Activated T-helper 2 cell treated with anti-CD3 and anti-CD28 coated beads, Interferon-gamma antibody, Interleukin-2, Interleukin-4, amounts not matched to agents 10 μg/mL and 5 μg/mL and 100 μg/mL, durations not matched to agents 14 hours and 24 hours and 36 hours (primary cell): ENCODE measurements at places on chromosomes 12 and 14.

GRCh38 chr14:94903883-94904282, 134.0 kb upstream of the GSC start:
- DNase-seq = no peak

GRCh38 chr14:94867209-94867608, 97.3 kb upstream of the GSC start:
- no peak for DNase-seq

- DNase-seq = no peak
Observed at GRCh38 chr12:68297929-68298328, 34.2 kb downstream of the MDM1 start.

DNA sequence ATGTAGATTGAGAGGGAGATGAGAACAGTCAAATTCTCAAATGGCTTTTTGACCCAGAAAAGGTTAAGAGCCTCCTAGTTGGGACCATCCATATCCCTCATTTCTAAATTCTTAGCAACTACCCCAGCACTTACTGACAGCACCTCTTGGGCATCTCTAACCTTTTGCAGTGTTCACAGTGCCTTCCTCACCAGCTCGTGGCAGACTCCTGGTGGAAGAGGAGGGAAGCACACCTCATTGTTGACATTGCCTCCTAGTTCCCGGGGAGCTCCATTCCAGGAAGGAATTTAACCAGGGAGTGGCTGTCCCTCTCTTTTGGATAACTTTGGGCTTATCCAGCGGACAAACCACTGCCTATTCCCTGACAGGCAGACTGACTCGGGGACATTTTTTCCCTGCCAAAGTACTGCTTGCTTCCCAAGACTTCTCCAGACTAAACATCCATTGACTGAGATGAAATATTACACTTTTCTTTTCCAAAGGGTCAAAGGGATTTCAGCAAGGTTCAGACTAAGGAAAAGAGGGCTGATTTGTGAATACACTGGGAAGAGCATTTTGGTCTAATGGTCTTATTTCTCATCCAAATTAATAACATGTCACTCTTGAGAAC, 9.0 kb upstream of the OR6J1 start:
- DNase-seq = peak; percentile 40

DNA sequence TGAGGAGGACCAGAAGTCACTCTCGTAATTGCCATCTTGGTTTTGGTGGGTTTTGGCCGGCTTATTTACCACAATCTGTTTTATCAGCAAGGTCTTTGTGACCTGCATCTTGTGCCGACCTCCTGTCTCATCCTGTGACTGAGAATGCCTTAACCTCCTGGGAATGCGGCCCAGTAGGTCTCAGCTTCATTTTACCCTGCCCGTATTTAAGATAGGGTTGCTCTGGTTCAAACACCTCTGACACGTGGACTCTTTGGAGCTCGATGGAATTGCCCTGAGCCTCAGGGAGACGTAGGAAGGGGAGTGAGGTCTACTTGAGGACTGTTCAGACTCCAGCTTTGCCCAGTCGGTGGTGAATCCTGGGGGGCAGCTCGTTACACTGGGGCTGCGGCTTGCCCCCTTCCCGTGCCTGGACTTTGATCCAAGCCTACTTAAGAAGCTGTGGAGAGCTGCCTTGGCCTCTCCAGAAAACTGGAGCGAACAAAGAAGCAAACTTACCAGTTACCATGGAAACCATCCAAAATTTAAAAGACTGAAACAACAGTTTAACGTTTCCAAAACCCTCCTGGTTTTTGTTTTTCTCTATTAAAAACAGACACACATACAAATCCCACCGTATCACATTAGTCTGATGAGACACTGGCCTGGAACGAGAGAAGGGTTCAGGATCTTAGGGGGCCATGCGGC, 28.0 kb downstream of the CALM1 start:
- DNase-seq = no peak

GRCh38 chr12:11823043-11823442, 173.6 kb downstream of the ETV6 start:
- no peak for DNase-seq

DNA sequence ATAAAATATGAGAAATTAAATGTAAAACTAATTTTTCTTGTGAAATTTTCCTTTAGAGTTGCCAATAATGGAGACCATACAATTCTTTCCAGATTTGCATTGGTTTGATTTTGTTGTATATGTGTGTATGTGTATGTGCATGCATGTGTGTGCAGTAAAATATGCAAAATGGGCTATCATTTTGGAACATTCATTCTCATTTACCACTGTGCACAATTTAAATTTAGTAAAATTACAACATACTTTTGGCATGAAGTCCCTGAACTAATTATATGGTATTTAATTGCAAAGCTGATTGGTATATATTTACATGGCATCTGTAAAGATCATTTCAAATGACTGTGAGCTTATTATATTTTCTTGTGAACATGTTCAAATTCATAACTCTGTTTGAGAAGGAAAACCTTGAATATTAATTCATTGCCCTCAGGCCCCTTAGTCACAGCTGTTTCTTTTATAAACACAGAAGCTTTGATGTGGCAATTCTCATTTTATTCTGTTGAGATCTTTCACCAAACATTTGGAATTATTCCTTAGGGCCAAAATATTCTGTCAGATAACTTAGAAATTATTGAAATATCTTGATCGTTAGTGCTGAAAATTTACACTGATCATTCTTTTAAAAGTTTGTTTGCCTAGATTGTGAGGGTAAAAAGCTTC, 17.6 kb downstream of the KERA start:
- DNase-seq = no peak

- DNase-seq = no peak
Observed at GRCh38 chr12:31929027-31929526, 30.1 kb upstream of the RESF1 start.

- DNase-seq = peak; percentile 77
Observed at GRCh38 chr14:77033622-77034589, 5.4 kb upstream of the IRF2BPL start.

DNA sequence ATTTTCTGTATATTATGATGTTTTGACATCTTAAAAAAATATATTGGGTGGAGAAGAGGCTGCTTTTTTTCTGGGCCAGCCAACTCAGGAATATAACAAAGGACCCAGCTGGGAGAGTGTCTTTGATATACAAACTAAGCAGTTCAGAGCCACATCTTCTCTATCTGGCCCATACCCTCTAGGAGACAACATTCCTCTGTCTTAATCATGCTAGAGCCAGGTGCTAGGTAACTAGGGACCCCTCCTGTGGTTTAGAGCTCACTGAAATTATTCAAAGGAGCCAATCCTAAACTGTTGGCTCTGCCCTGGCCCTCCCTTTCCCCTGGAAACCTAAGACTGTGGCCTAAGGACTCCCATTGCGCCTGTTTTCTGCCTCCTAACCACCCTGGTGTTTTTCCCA, 193.1 kb upstream of the DIO2 start:
- DNase-seq = no peak

GRCh38 chr14:22174412-22175277, 414.4 kb downstream of the DAD1 start:
- DNase-seq = no peak

GRCh38 chr12:24404086-24404815, 454.8 kb upstream of the SOX5 start:
- no peak for DNase-seq

DNA sequence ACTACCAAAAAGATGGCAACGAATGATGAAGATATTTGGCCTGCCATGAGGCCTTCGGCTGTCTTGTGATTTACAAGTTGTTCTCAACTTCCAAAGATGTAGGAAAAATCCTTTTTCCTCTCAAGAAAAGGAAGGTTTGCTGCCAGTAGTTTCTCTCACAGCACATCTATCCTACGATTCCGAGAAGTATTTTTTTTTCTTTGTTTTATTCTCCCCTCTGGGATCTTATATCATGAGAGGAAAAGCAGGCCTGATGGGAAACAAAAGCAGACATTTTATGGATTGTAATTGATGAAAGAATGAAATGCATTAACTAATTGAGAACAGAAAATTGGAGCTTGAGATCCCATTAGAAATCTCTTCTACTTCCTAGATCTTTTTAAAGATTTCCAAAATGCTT, 1197.9 kb upstream of the SEL1L start:
- no peak for DNase-seq

- DNase-seq = no peak
Observed at GRCh38 chr12:109460538-109460937, 16.6 kb downstream of the KCTD10 start.

GRCh38 chr12:78958941-78959340, 94.4 kb downstream of the SYT1 start:
- DNase-seq = no peak

- DNase-seq = no peak
Observed at GRCh38 chr12:64825143-64826021, 935 bp downstream of the TBC1D30 start.

- no peak for DNase-seq
Observed at GRCh38 chr12:19234171-19234704, 104.7 kb downstream of the PLEKHA5 start.
